GM10248 (cell line): ENCODE measurements at places on chromosomes 3 and 15.

GRCh38 chr15:80260551-80260950, 8.5 kb upstream of the CTXND1 start:
- no peak for DNase-seq

DNA sequence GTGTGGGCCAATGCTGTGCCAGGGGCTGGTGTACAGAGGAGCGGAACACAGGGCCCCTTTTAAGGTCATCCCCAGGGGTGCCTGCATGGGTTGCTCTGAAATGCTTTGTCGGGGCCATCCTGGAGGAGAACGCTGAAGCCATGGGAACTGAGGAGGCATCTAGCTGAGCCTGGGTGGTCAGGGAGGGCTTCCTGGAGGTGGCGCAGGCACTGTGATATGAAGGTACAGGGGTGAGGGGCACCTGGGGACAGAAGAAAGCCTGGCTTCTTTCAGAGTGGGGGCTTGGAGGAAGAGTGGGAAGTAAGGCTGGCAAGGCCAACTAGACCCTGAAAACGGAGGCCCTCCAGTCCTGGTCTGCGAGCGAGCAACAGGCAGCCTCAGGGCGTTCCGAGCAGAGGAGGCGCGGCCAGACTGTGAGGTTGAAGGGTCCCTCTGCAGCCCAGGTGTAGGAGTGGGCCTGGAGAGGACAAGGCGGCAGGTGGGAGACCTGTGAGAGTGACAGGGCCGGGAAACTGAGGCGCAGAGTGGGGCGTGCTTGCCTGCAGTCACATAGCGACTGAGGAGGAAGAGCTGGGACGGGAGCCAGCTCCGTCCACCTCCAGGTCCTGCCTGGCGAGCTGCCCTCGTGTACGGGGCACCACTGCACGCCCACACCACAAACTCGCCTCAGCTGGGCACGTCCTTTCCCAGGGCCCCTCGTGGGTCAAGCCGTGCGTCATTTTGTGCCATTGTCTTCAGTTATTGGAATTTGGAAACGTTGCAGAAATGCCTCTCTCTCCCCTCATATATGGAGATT, 4.1 kb downstream of the FBLN2 start:
- DNase-seq = no peak

- DNase-seq = no peak
Measured at GRCh38 chr15:95953032-95953431, 377.5 kb upstream of the NR2F2 start.

- DNase-seq = no peak
Measured at GRCh38 chr3:184335291-184335660, 2.1 kb upstream of the FAM131A start.

DNA sequence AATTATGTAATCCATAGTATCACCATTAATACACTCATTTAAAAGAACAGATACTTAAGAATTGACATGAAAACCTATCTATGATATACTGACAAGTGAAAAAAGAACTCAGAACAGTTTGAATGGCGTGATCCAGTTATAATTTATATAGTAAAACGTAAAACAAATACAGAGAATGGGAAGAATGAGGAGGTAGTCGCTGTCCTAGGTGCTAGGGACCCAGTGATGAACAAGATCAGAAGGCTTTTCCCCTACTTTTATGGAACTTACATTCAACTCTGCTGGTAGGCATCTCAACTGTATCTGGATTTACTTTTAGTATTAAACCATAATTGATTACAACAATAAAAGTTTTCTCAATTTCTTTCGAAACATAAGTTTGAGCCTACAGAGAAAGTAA, 31.8 kb downstream of the GSK3B start:
- DNase-seq = no peak

- no peak for DNase-seq
Measured at GRCh38 chr15:100310513-100311153, 31.1 kb downstream of the ADAMTS17 start.

GRCh38 chr3:39378957-39379777, 4.0 kb upstream of the SLC25A38 start:
- DNase-seq = no peak

DNA sequence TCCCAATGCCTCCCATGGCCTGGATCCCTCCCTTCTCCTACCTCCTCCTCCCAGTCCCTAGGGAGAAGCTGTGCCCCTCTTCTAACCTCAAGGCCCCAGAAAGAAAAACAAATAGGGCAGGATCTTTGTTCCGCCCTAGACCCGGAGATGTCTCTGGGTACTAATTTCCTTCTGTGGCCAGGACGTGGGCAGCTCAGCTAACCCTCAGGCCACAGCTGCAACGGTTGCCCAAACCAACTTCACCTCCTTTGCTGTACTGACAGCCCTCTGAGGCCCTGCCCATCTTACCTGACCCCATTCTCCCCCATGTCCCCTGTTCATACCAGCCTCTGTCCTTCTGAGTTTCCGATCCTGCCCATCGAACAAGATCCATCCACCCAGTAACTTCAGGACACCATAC, 70.7 kb downstream of the SRGAP3 start:
- no peak for DNase-seq

- DNase-seq = no peak
Measured at GRCh38 chr3:150319900-150320299, 88.2 kb upstream of the TSC22D2 start.

DNA sequence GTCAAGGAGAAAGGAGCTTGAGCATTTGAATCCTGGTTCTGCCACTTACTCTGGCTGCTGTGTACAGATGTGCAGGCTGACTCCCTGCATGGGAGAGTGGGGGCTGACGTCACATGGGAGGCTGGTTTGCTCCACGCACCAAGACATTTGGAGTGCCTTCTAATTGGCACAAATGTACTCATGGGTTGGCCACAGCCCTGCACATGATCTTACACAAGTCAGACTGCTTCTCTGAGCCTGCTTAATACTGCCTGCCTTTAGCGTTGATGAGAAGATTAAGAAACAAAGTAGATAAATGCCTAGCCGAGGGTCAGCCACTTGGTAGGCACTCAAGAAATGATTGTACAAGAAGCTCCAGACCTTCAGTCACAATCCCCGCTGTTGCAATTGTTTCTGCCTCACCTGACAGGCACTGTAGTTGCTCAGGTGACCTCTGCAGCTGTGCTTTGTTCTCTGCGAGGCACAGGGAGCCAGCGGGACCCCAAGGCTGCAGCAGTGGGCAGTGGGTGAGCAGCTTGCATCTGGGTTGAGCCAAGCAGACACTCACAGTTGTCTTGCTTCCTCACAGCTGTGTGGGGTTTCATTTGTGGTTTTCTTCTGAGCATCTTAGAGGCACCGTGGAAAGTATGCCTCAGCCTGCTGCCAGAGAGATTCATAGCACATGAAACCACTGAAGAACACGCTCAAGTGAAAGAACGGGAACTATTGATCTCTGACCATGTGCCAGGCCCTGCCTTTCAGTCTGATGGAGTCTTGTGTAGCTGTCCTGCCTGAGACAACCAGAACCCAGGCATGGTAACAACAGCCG, 33.1 kb downstream of the GRK7 start:
- DNase-seq = peak; percentile 82

DNA sequence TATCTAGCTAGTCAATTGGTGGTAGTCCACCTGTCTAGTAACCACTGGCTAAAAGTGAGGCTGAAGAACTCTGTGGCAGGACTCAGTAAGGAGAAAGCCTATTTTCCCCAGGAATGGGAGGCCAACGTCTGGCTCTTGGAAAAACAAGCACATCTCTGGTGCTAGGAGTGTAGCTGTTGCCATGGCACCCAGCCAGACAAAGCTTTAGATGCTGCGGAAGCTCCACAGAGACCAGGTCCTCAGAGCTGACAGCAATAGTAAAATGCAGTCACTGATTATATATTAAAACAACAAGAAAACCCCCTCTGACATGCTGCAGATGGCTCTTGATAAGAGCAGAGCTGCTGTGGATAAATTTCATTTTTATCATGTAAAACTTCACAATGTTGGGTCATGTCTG, 124.9 kb upstream of the STRIT1 start:
- no peak for DNase-seq

DNA sequence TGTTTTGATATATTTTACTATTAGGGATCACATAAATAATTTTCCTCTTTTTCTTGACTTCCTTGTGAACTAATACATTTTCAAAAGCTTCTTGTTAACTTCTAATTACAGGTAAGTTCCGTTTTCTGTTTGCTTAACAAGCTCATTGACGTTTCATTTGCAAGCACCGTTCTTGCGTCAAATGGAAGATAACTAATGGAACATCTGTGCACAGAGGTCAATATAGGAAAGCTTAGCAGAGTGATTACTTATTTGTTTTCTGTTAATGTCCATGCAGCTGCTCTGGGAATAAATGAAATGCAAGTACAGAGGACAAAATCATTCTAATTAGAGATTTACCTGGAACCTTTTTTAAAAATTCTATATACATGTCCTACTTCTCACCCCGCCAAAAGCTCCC, 115.5 kb upstream of the C2CD4B start:
- DNase-seq = no peak

GRCh38 chr3:196120291-196120951, 38.5 kb upstream of the TFRC start:
- no peak for DNase-seq

- DNase-seq = no peak
Measured at GRCh38 chr3:160953686-160954085, 151.5 kb downstream of the B3GALNT1 start.

DNA sequence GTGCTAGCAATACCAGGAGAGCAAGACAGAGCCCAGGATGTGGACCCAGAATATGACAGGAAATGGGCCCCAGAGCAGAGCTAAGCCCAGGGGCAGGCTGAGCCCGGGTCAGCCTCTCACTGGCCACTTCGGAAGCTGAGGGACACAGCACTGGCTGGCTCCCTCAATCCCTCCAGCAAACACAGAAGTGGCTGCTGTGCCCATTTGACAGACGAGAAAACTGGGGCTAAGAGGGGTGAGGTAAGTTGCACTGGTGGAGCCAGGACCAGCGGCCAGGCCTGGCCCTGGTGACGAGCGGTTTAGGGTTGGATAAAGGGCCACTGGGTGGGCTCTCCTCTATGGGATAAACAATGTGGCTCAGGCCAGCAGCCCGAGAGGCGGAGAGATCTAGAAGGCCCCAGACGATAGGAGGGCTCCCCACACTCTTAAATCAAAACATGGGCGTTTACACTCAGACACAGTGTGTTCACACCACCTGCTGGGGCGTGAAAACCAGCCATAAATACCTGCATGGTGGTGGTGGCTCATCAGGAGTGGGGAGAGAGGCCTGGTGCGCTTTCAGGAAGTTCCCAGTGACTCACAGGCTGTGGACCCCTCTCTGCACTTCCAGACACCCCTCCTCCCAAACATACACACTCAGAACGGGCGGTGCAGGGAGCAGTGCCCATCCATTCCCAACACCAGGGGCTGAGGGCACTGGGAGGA, 12.0 kb upstream of the LINGO1 start:
- DNase-seq = no peak

- DNase-seq = no peak
Measured at GRCh38 chr15:51137024-51137423, 42.3 kb upstream of the TNFAIP8L3 start.

GRCh38 chr3:131484496-131485111, 18.2 kb downstream of the MRPL3 start:
- DNase-seq = no peak

DNA sequence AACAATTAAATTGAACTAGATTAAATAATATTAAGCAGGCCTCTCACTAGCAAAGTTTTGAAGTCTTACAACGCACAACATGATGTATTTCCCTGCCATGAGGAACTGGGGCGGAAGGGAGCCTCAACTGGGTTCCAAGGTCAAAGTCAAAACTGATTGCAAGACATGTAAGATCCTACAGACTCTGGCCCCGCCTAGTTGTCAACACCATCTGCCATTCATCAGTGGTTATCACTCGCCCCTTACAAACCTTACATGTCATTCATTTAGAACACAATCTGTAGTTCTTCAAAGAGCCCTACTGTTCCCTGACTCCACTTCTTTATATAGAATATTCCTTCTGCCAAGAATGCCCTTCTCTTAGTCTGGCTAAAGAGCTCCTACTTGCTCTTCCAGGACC, 10.0 kb downstream of the ATP13A3 start:
- no peak for DNase-seq

- DNase-seq = no peak
Measured at GRCh38 chr3:37628711-37629301, 232.9 kb upstream of the CTDSPL start.

DNA sequence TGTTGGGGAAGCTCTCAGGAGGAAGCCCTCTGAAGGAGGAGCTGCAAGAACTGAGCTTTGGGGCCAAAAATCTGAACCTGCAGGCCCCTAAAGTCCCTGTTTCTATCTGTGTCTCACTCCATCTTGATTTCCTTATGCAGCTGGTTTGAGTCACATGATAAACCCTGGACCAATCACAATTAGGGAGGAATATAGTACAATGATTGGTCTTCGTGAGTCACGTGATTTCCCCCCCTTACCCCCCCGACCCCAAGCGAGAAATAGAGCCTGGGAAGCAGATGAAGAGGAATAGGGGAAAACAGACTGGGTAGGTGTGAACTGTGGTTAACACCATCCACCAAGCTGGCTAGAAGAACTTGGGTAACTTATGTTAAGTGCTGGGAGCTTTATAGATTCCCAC, 12.9 kb downstream of the CRABP1 start:
- no peak for DNase-seq

DNA sequence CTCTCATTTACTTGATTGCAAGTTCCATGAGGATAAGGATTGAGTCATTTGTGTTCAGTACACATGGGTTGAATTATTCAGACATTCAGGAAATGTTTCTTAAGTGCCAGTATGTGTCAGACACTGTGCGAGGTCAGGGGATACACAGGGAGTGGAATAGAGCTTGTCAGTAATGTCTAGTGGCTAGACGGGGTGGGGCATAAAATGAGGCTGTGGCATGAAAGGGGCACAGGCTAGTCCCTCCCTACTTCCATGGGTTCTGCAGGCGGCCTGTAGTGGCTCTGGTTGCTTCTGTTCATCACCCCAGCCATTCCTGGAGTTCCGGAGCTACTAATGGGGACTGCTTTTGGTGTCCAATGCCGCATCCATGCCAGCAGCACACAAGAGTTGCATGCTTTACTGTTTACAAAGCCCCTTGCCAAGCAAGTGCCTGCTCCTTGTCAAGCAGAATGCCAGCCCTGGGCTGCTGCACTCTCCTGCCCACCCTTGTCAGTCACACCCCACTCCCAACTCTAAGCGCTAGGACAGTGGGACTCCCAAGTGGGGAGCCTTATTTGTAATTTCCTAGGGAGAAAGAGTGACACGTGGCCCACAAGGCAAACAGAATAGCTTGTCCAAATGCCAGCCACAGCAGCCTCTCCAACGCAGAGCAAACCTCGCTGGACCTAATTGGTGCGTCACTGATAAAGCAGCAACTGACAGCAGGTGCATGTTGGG, 70.8 kb downstream of the RAB11A start:
- no peak for DNase-seq

GRCh38 chr3:126944089-126944965, 38.6 kb upstream of the PLXNA1 start:
- no peak for DNase-seq

GRCh38 chr3:155714295-155714718, 30.6 kb downstream of the PLCH1 start:
- DNase-seq = no peak

DNA sequence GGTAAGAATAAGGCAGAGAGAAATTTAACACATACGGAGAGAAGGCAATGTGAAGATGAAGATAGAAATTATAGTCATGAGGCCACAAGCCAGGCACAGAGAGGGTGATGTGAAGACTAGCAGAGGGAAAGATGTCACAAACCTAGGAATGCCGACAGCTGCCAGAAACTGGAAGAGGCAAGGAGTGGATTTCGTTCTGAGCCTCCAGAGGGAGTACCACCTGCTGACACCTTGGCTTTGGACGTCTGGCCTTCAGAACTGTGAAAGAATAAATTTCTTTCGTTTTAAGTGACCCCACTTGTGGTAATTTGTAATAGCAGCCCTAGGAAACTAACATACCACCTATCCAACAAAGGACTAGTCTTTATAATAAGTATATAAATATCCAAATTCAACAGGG, 5.0 kb upstream of the SGO1 start:
- no peak for DNase-seq
